ENCODE measurements at places on chromosomes 7 and 10.
A peak's percentile ranks its signal among the peaks of the same experiment; 100 is the strongest.

DNA sequence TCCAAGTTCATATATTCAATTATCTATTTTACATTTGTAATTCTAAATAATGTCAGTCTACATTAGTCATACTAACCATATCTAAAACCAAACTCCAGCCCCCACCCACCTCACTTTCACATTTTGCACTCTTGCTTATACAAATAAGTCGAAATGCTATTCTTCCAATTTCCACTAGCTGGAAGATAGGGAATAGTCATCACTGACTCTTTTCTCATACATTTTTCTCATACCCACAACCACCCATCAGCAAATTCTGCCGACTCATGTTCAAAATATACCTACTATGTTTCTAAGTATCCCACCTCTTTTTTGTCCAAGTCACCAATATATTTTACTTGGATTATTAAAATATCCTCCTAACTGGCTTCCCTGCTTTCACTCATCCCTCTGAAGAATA lies 93.2 kb upstream of the DGKB start:
- no peak for DNase-seq

GRCh38 chr10:84401854-84402611 lies 73.6 kb downstream of the CCSER2 start:
- DNase-seq = no peak

DNA sequence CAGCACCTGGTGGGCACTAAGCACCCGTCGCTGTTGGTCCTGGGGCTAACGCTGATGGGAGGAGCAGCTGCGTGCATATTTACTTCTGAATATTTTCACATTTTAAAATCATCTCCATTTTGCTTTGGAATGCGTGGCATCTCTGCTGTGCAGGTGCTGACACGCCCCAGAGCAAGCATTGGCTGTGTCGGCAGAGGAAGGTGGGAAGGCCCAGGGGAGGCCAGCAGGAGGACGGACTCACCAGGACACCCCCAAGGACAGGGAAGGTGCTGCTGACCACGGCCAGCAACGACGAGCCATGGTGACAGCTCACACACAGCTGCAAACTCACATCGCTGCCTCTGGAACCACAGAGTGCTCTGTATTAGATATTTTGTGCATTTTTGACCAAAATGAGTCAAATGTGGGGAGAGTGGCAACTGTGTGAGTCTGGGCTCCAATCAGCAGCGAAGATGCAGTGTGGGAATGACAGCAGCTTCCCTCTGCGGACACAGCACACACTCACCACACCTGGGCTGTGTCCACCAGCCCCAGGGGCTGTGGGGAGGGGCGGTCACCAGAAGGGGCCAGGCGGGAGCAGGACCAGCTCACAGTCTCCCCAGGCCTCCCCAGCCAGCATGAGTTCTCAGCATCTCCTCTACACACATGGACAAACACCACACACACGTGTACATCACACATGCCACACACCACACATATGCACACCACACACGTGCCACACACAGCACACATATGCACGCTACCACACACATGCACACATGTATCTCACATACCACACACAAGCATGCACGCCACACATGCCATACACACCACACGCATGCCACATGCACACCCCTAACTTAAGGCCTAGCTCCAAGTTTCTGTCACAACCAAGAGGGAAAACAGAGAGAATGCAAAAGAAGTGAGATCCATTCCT lies 58.2 kb downstream of the PTPRN2 start:
- DNase-seq = no peak

DNA sequence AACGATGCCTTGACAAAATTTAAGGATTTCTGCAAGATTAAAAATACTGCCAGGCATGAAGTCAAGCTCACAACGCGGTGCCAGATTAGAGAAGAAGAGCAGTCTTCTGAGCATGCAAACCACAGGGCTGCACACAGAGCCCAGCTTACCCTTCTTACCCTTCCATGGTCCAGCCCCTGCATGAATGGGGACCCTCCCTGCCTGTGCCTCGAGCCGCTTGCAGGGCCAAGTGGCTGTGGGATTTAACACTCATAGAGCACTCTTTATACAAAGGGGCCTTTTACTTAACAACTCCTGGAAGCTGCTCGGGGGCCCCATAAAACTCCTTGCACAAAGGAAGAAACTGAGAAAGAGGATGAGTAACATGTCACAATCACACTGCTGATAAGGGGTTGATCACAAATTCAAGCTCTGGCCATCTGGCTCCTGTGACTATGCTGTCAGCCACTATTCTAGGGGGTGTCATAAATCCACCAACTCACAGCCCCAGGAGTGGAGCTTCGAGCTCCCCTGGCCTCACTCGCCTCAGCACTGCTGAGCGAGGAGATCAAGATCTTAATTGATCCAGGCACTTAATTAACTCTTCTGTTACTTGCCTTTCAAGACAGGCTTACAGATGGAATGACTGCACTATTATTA lies 514.8 kb downstream of the TNS3 start:
- DNase-seq = no peak

- no peak for DNase-seq
These were observed 430.2 kb upstream of the KCND2 start for GRCh38 chr7:119842786-119843185.

- peak; percentile 2 for DNase-seq
These were observed 297.4 kb upstream of the NEBL start for GRCh38 chr10:21194510-21194993.

DNA sequence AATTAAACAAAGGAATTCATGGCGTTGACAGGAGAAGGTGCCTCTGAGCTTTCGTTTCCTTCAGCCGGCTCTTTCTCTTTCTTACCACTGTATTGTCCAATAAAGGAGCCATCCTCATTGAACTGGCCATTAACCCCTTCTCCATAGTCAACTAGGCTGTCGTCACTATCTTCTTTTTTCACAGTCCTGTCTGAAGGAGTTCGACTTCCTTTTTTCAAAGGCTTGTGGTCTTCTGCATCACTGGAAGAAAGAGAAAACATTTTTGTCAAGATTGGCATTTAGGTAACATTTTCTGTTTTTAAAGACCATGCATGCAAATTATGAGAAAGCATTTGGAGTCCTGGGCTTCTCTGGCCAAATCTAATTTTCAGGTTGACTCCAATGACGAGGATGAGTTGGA lies 19.7 kb upstream of the LAMB4 start:
- DNase-seq = no peak
